ENCODE measurements at places on chromosomes 12 and 14.

DNA sequence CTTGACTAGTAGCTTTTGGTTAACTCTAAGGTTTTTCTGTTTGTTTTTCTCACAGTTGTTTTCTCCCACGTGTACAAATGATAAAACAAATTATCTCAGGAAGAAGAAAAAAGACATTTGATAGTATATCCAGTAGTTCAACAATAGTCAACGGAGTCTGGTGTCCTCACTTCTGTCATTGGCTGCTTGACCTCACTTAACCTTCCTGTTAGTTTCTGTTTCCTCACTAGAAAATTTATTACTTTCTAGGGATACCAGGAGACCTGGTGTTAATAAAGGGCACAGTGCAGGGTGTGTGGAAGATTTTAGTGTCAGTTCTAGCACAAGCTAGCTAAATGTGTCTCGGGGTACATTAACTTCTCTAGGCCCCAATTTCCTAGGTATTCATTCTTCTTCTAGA is 116.0 kb downstream of the PRKCH start:
- no peak for DNase-seq

GRCh38 chr12:39628836-39629235 is 9.2 kb upstream of the ABCD2 start:
- DNase-seq: peak; percentile 67

GRCh38 chr14:45377166-45377565 is 124.2 kb upstream of the MIS18BP1 start:
- DNase-seq: no peak

DNA sequence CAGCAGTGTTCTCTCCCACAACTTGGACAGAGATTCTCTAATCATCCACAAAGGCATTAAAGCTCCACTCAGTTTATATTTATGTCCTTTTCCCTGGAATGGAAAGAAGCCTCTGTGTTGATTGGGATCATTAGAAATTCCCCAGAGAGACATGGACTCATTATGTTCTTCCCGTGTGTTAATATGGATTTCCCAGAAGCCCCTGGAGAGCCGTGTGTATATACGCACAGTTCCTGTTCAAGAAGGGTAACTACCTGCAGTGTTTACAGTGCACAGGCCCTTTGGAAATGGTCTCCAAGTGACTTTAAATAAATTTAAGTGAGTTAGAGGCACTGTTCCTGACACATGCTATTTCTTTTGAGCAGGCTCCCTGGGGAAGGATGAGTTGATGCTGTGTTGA is 428.0 kb upstream of the TMTC1 start:
- no peak for DNase-seq

- no peak for DNase-seq
These were observed 39.1 kb downstream of the MAGOHB start for GRCh38 chr12:10574307-10574706.

- DNase-seq: no peak
These were observed 1.1 kb downstream of the SERPINA10 start for GRCh38 chr14:94291906-94292525.

GRCh38 chr14:34328178-34328577 is 133.9 kb downstream of the SPTSSA start:
- DNase-seq: no peak

DNA sequence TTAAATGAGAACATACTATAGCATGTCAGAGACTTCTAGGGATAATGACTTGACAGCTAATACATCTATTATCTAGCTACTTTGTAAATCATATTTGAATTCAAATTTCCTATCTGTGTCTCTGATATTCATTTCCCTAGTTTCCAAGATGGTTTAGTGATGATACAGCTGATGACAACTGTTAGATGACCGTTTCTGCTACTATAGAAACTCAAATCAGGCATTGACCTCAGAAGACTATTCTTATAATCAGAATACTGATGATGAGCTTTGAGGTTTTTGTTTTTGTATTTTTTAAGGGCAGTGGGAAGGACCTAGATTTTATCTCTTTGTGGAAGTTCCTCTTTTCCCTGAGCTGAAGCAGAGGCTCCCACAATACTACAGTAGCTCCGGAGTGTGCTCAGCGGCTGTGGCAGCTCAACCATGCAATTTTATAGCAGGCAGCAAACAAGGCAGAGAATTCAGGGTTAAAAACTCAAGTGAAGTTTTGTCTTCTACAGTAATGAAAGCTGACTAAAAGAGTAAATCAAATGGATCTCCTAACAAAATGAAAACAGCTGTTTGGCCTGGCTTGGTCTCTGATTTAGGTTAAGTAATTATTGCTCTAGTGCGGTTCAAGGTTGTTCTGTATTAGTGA is 145.1 kb downstream of the SLC25A21 start:
- no peak for DNase-seq

- no peak for DNase-seq
These were observed 1973.9 kb upstream of the FLRT2 start for GRCh38 chr14:83556065-83556464.

GRCh38 chr12:18183141-18183540 is 78.2 kb upstream of the PIK3C2G start:
- DNase-seq: no peak

DNA sequence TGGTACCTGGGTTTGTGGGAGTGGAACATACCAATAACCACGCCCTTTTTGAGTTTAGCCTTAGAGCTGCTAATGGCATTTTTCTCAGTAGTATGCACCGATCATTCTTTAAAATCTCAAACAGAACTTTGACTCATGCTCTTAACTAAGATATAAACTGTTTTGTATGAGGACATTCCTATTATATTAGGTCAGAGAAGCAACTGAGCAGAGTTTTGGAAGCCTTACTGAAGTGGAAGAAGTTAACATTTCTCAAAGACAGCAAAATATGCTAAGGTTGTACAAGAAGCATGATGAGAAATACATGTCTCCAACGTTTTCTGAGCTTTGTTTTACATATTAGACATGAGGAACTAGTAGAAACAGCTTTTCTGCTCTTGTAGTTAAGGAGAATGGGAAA is 819.2 kb downstream of the FSCB start:
- no peak for DNase-seq

- no peak for DNase-seq
These were observed 398.4 kb downstream of the NUAK1 start for GRCh38 chr12:105740369-105740768.

DNA sequence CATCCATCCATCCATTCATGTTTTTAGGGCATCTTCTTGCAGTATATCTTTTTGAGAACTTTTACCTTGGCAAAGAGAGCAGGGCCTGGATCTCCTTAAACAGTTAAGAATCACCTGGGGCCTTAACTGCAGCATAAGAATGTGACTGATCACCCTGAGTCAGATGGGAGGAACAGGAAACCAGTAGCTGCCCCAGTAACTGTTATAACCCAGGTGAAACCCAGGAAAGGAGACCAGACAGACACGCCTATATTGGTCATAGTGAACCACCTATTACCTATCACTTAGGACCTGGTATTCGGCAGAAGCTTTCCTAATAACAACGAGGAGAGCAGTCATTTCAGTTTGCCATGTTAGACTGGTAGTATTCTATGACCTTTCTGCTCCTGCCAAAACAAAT is 43.4 kb upstream of the NR2C1 start:
- DNase-seq: no peak

GRCh38 chr12:110280392-110280778 is 662 bp upstream of the ATP2A2 start:
- DNase-seq: peak; percentile 73

- DNase-seq: no peak
These were observed 67.4 kb downstream of the ADGRD1 start for GRCh38 chr12:131021154-131021541.

- no peak for DNase-seq
These were observed 5.1 kb downstream of the MTRFR start for GRCh38 chr12:123238330-123238682.

- no peak for DNase-seq
These were observed 2.0 kb upstream of the BCL2L14 start for GRCh38 chr12:12068751-12069150.

- DNase-seq: no peak
These were observed 57.2 kb downstream of the CLMN start for GRCh38 chr14:95262511-95262891.

GRCh38 chr12:94042321-94042720 is 106.1 kb upstream of the PLXNC1 start:
- DNase-seq: no peak

DNA sequence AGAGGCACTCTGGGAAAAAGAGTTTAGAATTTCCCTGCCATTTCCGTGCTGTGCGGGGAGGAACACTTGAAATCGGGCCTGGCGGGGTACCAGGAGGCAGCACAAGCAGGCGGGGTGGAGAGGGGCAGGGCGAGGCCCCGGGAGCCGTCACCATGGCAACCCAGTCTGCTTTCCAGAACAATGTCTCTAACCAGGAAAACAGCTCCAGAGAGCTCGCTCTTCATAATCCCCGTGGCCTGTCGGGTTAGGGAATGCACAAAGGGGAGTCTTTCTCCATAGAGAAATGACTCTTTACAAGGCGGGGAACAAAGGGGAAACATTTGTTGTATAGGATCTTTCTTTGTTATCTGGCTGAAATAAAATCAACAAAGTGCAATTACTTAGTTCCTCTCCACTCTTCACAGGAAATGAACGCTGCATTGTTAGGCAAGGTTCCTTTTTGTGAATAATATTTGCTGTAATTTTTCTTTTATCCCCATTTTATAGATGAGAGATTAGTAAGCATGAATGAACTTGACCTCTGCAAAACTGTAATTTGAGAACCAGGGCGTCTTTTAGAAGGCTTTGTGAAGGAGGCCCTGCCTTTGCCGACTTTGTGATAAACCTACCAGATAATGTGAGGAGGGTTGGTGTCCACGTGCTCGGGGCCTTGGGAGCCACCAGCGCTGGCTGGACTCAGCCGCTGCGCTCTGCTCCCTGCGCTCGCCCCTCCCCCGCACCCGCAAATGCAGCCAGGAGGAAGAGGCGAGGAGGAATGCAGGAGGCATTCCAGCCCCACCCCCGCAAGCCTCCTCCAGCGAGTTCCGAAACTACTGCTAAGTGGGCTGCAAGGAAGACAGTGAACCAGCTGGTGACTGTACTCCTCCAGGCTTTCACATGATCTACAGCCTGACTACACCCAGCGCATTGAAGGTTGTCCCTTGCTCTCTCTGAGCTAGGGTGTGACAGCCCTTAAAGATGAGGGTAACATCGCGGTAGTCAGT is 105.2 kb upstream of the ATF7IP start:
- peak; percentile 34 for DNase-seq

DNA sequence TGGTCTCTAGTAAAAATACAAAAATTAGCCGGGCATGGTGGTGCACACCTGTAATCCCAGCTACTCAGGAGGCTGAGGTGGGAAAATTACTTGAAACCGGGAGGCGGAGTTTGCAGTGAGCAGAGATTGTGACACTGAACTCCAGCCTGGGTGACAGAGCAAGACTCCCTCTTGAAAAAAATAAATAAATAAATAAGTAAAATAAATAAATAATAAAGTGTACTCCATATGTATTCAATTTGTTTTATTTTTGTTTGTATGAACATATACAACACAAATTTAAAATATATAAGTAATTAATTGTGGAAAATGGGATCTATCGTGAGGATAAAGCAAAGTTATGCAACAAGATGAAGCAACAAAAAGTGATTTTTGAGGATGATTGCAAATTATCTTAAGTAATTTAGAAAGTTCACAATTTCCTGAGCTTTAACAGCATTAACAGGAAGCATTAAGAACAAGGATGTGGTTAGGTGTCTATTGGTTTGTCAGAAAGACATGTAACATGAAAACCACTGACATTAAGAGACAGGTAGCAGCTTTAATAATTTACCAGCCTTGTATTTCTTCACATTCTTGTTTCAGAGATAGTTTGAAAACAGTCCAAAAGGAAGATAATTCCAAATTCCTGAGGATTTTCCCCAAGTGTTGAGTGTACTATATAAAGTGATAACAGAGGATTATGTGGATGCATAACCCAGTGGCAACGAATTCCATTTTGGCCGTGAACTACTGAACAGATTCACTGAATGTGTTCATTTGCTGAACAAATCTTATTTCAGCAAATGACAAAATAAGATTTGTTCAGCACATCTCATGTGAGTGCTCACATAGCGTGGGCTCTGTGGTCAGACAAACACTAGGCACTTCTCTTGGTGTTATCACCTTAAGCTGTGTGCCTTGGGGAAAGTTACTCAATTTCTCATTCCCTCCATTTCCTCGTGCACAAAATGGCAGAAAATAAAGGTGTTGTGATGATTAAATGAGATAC is 68.6 kb upstream of the RESF1 start:
- peak; percentile 69 for DNase-seq

GRCh38 chr12:98456576-98457573 is 58.5 kb upstream of the TMPO start:
- no peak for DNase-seq
